ENCODE measurements at places on chromosomes 6 and 20.

- no peak for DNase-seq
Observed at GRCh38 chr20:8335059-8335458, 203.0 kb downstream of the PLCB1 start.

DNA sequence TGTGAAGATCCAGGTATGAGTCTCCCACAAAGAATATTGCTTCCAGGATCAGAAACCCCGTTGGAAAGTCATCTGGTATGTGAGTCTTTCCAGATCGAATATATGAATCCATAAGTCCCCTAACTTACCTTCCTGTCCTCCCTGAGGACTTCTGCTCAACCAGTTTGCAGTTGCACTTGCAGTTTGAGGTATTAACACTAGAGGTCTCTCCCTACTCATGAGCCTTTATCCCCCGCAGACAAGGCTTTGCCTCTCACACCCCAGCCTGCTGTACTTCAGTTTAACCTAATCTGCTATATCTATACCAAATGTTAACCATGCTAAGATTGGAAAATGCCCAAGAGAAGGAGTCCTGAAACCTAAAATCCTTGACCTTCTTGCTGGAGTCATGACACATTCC lies 135.3 kb upstream of the DEFB112 start:
- DNase-seq: no peak

- DNase-seq: no peak
Observed at GRCh38 chr6:109325400-109325801, 56.9 kb downstream of the CD164 start.

DNA sequence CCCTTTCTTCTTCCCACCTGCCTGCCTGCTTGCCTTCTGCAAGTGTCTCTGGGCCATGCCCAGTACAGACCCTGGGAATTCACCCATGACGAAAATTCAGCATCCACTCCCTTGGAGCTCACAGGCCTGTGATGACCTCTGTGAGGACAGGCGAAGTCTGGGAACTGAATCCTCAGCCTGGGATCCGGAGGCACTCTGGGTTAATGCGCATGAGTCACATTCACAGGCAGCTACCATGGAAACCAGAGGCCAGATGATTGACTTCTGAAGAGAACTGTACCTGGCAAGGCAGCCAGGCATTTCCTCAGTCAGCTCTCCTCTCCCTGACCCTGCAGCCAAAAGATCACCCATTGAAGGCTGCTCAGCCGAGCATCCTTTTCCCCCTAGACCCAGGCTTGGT lies 41.0 kb downstream of the SLC9A8 start:
- no peak for DNase-seq

DNA sequence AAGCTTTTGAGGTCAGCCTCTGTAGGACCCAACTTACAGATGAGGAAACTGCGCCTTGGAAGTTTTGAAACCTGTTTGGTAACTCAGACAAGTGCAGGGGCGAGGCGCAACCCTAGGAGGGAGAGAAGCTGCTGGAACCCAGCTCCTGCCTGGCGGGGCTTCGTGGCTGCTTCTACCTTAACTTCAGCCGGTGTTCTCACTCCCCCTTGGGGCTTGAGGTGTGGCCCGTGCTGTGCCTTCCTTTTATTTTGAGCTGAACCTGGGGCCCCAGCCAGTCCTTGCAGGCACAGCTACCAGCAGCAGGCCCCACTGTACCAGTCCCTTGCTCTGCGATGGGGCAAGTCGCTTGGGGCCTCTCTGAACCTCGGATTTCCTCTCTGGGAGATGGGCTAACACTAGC lies 12.0 kb downstream of the RBM38 start:
- no peak for DNase-seq

DNA sequence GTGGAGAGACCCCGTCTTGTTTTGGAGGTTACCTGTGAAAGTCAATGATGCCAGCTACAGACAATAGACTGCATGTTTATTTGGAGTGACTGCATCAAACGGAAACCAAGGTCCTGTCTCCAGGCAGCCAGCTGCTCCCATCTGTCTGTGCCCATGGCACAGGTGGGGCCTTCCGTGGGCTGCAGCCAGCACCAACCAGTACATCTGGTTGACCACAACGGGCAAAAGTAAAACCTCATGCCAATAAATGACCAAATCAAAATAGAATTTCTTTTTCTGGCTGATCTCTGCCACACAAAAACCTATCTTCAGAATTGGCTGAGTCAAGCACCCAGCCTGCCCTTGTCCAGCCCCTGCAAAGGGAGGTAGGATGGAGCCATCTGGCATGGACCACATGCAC lies 33.5 kb downstream of the DLL1 start:
- no peak for DNase-seq

DNA sequence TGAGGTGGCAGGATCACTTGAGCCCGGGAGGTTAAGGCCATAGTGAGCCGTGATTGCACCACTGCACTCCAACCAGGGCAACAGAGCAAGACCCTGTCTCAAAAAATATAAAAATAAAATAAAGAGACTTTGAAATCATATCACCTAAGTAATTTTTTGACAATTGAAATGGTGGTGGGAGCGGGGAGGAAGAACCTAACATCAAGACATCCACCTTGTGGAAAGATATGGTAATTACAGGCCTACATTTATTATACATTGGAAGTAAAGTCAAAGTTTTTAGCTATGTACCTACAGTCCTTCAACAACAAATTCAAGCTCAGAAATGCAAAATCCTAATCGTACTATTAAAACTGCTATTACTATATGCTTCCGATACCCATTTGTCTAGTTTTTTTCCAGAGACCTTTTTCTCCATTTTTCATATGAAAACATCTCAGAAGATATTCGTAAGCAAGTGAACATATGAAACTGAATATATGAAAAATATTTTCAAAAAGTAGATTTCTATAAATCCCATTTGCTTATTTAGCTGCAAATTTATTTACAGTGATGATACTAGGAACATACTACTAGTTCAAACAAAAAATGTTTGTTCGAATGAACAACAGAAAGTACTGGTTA lies 83.3 kb downstream of the SYCP2 start:
- no peak for DNase-seq

DNA sequence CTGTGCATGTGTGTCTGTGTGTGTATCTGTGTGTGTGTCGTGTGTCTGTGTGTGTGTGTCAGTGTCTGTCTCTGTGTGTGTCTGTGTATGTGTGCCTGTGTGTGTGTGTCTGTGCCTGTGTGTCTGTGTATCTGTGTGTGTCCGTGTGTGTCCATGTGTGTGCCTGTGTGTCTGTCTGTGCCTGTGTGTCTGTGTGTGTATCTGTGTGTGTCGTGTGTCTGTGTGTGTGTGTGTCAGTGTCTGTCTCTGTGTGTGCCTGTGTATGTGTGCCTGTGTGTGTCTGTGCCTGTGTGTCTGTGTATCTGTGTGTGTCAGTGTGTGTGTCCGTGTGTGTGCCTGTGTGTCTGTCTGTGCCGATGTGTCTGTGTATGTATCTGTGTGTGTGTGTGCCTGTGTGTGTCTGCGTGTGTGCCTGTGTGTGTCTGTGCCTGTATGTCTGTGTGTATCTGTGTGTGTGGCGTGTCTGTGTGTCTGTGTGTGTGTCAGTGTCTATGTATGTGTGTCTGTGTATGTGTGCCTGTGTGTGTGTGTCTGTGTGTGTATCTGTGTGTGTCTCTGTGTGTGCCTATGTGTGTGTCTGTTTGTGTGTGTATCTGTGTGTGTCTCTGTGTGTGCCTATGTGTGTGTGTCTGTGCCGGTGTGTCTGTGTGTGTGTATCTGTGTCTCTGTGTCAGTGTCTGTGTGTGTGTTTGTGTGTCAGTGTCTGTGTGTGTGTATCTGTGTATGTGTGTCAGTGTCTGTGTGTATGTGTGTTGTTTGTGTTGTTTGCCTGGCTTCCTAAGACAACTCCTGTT lies 11.6 kb downstream of the SNPH start:
- DNase-seq: no peak

- DNase-seq: no peak
Observed at GRCh38 chr6:134458857-134459657, 141.1 kb upstream of the SGK1 start.

DNA sequence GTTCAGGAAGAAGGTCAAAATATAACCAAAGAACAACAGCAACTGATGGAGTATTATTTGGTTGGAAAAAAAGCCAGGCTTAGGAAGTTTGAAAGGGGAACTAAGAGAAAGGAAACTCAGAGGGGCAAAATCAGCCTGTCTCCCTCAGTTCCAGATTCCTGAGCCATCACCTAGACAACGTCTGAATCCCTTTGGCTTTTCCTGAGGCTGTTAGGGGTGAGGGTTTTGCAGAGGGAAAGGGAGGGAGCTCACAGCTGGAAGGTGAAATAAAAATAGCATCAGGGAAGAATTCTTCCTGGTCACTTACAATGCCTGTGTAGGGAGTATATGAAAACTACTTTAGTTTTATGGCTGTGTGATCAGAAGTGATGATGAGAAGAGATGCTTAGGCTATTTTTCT lies 100.5 kb downstream of the SOBP start:
- no peak for DNase-seq

GRCh38 chr6:150134280-150134920 lies 8.4 kb upstream of the PPP1R14C start:
- no peak for DNase-seq

DNA sequence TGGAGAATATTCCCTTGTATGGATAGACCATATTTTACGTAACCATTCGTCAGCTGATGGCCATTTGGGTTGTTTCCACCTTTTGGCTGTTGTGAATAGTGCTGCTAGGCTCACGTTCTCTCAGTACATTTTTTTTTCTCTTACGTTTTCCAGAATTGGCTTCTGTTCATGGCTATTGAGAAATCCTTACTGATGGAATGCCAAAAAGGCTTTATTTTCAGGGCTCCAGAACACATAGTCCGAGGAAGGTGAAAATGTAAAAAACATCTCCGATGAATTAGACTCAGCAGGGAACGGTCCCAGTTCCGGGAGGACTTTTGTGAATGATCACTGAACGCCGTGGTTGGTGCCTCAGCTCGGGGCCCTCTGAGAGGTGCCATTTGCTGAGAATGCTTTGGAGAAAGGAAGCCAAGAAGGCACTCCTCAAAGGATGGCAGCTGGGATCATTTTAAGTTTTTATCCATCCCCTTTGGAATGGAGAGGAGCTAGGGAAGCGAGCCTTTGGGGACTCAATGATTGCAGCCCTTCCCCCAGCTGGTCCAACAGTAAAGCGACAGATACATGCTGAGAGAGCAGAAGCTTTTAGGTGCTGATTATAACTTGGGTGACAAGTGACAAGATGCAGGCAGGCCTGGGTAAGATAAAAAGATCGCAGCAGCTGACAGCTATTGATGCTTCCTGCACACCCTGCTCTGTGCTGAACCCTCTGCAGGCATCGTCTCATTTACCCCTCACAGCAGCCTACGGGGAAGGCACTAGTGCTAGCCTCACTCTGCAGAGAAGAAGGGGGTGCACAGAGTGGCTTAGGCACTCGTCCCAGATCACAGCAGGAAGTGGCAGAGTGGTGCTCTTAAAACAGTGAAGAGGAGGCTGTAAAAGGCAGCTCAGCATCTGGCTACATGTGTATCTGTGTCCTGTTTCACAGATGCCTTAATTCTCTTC lies 133.4 kb upstream of the KCNG1 start:
- no peak for DNase-seq

DNA sequence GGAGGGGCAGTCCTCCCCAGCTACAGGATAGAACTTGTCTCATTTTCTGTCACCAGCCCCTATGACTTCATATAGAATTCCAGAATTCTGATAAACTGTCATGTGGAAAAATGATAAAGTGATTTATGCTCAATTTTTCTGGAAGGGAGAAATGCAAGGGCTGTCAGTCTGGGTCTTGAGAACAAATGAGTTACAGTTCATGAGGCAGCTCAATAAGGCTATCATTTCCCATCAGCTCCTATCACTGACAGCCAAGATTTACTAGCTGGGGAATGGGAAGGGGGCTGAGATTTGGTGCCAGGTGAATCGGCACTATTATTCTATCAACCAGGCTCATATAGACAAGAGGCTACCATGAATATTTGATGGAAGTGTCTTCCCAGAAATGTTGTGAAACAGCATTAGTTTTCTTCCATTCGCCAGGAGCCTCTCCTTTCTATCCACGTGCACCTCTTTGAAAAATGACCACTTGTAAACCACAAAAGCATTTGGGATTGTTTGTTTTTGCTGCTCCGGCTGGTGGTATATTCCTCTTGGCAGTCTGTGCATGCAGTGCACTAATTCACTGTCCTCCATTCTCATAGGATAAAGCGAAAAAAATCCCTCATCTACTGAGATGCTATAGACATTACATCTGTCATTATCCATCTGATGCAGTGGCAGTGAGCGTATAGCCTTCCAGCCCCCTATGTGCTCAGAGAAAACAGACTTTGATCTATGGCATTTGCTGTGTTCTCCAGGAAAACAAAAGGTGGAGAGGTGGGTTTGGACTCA lies 528.7 kb upstream of the RNF217 start:
- DNase-seq: no peak

GRCh38 chr6:170226647-170227046 lies 64.2 kb downstream of the DLL1 start:
- no peak for DNase-seq

- DNase-seq: no peak
Observed at GRCh38 chr20:1424336-1424735, 31.5 kb upstream of the FKBP1A start.

- DNase-seq: peak; percentile 77
Observed at GRCh38 chr20:51404297-51405060, 138.0 kb downstream of the NFATC2 start.

DNA sequence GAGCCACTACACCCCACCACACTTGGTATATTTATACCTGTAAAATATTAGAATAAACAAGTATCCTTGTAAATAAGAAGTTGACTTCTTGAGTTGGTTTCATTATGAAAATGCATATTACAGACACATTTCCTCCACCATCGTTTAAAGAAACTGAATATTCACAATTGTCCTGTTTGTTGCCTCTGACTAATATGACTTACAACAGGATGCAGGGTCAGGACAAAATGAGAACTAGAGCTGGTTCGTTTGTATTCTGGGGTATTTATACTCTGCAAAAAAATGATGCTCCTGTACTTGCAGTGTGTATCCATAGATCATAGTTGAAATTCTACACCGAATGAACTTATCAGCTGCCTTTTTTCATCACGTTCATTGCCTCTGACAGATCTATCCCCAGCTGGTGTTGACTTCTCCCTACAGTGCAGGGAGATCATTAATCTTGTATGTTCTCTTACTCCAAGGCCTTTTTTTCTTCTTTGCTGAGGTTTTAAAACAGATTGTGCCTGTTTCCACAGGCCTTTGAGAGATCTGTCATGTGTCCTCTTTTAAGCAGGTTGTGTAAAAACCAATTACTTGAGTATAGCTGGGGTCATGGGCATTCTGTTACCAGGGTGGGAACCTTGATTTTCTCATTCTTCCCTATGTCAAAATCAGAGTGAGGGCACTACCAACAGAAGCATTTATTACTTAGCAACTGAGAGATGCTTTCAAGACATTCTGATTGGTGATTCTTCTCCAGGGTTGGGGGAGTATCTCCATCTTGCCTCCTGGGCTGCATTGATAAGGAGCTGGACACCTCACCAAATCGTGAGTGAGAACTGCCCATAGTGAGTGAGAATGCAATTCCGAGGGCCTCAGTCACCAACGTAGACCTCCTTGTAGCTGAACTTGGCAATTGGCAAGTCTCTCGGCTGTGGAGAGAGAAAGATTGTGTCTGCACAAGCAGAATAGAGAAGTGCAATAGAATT lies 78.8 kb upstream of the CD83 start:
- DNase-seq: no peak

Measured in stimulated activated CD4-positive, alpha-beta T cell treated with anti-CD3 and anti-CD28 coated beads, Interleukin-4, amount 100 ng/mL, for 1 hour (primary cell).